ENCODE measurements at places on chromosomes 11 and 22.

- DNase-seq, result no peak
Observed at GRCh38 chr11:28743061-28743550, 634.9 kb downstream of the METTL15 start.

GRCh38 chr11:120642196-120642894 lies 130.8 kb downstream of the GRIK4 start:
- DNase-seq, result no peak

DNA sequence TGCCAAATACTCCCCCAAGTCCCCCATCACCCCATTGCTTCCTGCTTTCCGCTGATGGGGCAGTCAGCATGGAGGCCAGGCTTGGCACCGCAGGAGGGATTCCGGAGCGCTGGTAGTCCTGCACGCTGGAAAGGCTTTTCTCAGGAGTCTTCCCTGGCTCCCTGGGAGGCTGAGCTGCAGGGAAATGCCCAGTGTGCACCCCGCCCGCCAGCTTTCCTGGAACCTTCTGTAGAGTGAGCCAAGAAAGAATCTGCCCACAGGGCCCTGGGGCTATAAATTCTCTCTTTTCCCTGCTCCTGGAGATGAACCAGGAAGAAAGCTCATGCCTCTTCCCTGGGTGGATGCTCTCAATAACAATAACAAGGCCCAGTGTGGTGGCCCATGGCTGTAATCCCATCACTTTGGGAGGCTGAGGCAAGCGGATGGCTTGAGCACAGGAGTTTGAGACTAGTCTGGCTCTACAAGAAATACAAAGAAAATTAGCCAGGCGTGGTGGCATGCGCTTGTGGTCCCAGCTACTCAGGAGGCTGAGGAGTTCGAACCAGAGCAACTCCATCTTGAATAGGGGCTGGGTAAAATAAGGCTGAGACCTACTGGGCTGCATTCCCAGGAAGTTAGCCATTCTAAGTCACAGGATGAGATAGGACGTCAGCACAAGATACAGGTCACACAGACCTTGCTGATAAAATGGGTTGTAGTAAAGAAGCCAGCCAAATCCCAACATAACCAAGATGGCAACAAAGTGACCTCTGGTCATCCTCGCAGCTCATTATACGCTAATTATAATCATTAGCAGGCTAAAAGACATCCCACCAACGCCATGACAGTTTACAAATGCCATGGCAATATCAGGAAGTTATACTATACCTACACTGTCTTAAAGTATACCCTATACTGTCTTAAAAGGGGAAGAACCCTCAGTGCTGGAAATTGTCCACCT lies 46.4 kb upstream of the FTH1 start:
- DNase-seq, result no peak

DNA sequence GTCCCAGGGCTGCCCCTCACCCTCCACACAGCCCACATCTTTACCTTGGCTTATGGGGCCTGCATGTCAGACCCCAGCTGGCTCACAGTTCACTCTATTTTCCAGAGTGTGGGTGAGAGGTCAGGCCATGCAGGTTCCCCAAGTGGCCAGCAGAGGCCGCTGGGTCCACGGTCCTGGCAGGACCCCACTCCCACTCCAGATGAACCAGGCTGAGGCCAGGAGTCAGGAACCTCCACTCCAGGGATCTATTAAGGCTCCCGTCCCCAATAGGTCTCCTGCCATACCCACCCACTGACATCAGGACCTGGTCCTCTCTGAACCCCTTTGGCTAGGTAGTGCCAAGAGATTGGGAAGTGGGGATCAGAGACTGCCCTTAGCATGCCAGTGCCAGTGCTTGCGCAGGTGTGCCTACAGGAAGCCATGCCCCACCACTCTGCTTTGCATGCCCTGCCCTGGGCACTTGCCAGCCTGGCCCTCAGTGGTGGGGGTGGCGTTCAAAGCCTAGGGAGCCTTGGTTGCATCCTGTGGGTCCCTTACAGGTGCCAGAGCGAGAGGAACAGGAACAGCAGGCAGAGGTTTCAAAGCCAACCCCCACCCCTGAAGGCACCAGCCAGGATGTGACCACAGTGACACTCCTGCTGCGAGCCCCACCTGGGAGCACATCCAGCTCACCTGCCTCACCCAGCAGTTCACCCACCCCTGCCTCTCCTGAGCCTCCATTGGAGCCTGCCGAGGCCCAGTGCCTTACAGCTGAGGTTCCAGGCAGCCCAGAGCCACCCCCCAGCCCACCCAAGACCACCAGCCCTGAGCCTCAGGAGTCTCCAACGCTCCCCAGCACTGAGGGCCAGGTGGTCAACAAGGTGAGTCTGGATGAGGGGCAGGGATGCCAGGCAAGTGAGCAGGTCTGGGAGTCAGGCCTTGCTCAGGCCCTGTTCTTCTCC lies 8.3 kb downstream of the SMTN start:
- peak; percentile 37 for DNase-seq

DNA sequence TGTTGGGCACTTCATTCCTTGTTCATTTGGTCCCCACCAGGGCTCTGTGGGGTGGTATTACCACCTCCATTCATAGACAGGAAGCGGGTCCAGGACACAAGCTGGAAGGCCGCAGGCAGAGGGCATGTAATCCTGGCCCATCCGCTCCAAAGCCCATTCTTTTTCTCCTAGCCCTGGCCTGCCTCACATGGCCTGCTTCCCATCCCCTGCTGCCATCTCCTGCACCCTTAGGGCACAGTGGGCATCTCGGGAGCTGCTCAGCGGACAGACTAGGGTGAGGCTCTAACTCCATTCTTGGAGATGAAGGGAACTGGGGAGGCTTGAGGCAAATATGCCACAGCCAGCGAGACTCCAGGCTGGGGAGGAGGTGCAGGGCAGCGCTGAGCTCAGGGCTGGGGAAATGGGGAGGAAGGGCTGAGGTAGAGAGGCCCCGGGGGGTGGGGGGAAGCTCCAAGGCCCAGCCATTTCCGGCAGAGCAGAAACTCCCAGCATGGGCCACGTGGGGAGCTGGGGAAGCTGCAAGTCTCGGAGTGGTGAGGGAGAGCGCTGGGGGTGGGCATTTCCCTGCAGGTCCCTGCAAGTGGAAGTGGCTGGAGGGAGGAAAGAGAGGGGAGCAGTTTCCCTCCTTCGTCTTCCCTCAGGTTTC lies 14.3 kb upstream of the BCL9L start:
- no peak for DNase-seq

DNA sequence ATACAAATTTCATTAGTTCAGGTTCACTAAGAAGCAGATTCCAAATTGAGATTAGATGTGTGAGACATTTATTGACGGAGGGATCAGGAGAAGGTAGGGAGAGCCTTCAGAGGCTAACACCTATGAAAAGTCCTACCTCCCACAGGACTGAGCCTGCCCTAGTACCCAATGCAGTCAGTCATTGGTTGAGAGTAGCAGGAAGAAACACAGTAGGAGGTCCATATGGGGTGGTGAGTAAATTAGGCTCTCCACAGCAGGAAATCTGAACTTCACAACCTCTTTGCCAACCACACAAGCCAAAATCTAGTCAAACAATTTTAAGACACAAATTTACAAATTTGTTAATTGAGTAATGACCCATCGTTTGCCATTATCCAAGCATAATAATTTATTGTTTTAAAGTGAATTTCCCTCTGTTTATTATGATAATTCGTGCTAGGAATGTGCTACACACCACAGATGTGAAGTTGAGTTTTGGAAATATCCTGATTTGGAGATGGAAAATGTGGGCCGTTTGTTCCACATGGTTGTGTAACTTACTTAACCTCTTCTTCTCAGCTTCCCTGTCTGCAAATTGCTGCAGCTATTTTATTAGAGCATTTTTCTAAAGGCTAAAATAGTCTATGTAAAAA lies 542.1 kb downstream of the ETS1 start:
- DNase-seq, result no peak

- DNase-seq, result no peak
Observed at GRCh38 chr11:62020661-62021060, 53.2 kb upstream of the FTH1 start.

- DNase-seq, result no peak
Observed at GRCh38 chr22:37418627-37419369, 8.5 kb downstream of the ELFN2 start.

- DNase-seq, result peak; percentile 83
Observed at GRCh38 chr11:118488480-118489109, 38.7 kb upstream of the TTC36 start.

DNA sequence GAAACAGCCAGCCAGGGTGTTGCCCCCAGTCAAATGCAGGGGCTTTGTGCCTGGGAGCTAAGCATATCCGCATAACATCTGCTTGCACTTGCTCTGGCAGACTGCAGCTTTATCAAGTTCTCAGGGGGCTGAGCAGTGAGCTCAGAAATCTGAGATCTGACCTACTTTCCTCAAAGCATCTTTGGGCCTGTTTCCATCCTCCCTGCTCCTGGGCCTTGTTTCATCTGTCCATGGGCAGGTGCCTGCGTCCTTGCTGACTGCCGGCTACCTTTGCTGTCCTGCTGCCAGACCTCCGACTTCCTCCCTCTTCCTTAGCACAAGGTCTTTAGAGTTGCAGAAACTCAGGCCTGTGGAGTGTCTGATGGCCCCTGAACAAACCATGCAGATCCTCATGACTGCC lies 131.2 kb upstream of the B3GAT1 start:
- no peak for DNase-seq

GRCh38 chr22:29195118-29195963 lies 10.4 kb upstream of the EMID1 start:
- no peak for DNase-seq

DNA sequence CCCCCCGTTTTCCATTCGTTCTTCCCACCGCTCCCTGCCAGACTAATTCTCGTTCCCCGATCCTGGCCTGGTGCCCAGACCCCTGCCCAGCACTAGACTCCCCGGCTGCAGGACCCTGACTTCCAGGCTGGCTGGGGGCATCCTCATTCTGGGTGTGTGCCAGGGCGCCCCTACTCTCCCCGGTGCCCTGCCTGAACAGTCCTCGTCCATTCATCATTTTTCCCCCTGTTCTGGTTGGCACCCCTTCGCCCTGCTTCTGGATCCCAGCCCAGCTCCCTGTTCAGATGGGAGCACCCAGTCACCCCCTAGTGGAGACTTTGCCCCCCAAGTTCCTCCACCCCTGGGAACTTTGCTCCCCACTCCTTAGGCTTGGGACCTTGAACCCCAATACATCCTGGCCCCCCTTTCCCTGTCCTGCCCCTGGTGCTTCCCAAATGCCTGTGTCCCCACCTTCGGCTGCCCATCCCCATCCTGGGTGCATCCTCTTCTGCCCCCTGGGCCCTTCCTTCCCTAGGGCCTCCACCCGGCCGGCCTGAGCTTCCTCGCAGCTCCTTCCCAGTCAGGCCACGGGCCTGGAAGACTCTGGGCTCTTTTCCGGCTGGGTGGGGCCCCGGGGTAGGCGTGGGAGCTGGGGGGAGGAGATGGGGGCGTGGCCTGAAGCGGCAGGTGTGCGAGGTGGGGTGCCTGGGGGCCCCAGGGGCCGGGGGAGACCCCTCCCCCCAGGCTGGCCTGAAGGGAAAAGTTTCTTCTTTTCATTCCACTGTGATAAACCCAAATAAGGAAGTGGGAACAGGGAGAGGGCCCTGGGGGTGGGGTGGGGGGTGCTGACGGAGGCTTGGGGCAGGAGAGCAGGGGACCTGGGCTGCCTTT lies 908 bp downstream of the PLCB3 start:
- DNase-seq, result no peak

GRCh38 chr11:91641153-91641552 lies 583.5 kb upstream of the FAT3 start:
- no peak for DNase-seq

DNA sequence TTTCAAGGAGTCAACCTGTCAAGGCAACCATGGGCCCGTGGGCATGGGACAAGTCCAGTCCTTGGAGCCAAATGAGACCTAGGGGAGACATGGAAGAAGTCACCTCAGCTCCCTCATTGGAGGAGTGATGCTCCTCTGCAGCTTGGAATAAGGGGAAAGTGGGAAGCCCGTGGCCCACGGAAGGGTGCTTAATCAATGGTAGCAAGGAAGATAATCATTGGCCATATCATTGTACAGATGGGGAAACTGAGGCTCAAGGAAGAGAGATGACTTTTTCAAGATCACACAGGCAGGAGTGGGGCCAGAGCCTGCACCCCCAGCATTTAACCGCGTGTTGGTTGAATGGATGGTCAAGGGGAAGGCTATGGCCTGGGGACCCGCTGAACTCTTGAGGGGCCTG lies 133.0 kb downstream of the OSBP2 start:
- DNase-seq, result no peak

GRCh38 chr22:20204311-20204710 lies 53.5 kb upstream of the CCDC188 start:
- no peak for DNase-seq

DNA sequence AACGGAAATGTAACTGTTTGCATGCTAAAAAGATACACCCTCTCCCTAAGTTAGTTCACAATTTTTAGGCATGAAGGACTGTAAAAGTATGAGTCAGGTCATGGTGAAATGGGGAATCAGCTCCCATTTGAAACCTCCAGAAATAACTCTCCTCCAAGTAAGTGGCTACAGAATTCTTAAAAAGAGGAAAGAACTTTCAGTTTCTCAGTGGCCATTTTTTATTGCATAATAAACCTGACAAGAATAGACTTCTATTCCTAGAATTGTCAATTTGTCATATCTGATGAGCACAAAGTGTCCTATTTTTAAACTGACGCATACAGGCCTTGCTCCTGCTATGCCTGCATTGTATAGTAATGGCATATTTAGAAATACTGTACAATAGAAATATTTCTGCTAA lies 612.2 kb downstream of the CNTN5 start:
- no peak for DNase-seq

DNA sequence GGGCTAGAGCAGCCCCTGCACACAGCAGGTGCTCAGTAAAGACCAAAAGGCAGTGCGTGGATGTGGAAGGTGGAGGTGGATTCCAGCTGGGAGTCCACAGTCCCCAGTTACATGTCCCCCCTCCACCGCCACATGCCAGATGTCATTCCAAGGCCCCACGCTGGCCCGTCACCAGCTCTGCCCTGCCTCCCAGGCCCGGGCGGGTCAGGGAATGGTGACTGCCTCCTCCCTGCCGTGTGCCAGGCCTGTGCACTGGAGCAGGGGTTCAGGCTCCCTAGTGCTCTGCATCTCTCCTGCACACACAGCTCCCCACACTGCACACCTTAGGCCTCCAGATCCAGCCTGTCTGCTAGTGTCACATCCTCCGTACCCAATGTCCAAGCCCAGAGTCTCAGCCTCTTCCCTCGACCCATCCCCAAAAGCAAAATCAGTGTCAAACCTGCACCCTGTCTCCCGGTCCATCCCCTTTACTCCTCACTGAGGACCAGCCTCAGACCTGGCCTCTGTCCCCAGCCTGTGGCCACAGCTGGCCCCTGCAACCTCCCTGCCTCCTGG lies 40.2 kb upstream of the PRODH start:
- DNase-seq, result no peak

- peak; percentile 22 for DNase-seq
Observed at GRCh38 chr22:41106122-41106968, 14.0 kb downstream of the EP300 start.

GRCh38 chr11:65572356-65573051 lies at the start of gene FAM89B:
FAM89B (plus strand) TSS chr11:65572538; CDS start chr11:65572670, 132 bp downstream.
- DNase-seq, result peak; percentile 88

DNA sequence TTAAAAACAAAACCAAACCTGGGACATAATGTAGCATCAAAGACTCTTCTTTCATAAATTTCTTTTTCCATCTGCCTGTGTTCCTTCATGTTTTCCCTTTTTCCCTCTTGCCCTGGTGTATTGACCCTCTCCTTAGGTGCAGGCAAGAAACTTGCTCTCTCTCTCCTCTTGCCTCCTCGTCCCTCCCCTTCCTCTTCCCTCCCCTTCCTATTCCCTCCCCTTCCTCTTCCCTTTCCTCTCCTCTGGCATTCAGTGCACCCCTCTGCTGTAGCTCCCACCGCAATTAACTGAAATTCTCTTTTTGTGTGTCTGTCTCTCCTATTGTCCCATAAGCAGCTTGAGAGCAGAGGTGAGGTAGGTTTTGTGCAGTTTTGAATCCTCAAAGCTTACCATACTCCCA lies 49.9 kb downstream of the CSF2RB start:
- no peak for DNase-seq

All from activated CD4-positive, alpha-beta T cell treated with anti-CD3 and anti-CD28 coated beads, Interleukin-2, Interleukin-4, amounts not matched to agents 100 ng/mL and 50 ng/mL, durations not matched to agents 16 hours and 8 hours (primary cell).